ENCODE measurements at places on chromosomes 5 and 9. TPM values are rescaled to one million over a fixed set of nuclear protein-coding genes. Genes with fewer than 3 reads are reported as not detected.

RPL37 gene
- 1,651 TPM for polyA plus RNA-seq

DNA sequence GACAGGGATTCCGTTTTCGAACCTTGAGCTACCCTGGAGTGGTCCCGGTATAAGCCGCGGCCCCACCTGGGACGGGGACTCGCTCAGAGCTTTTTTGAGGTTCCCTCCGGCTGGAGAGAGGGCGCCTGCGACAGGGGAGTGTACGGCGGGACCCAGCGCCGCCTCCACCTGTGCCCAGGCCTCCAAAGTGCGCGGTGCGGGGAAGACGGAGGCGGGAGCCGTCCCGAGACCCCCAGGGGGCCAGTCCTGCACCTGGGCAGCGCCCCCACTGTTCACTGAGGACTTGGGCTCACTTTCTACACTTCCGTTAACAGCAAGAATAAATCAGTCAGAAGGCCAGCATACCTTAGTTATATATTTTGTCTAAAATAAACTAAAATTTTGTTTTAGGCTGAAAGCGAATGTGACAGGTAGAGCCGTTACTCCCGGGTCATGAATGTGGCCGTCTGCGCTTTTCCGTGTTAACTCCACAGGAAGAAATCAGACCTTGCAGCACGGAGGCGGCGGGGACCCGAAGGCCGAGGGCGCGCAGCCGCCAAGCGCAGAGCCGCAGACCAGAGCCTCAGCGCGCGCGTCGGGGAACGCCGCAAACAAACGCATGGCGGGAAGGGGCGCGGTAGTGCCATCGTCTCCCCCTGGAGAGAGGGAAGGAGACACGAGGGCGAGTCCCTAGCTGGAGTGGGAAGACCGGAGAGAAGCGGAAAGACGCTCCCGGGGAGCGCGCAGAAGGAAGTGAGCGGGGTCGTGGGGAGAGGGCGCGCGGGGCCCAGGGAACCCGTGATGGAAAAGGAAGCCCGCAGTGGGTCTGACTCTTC, 14.1 kb downstream of the TRIM7 start:
- no peak for DNase-seq

DNA sequence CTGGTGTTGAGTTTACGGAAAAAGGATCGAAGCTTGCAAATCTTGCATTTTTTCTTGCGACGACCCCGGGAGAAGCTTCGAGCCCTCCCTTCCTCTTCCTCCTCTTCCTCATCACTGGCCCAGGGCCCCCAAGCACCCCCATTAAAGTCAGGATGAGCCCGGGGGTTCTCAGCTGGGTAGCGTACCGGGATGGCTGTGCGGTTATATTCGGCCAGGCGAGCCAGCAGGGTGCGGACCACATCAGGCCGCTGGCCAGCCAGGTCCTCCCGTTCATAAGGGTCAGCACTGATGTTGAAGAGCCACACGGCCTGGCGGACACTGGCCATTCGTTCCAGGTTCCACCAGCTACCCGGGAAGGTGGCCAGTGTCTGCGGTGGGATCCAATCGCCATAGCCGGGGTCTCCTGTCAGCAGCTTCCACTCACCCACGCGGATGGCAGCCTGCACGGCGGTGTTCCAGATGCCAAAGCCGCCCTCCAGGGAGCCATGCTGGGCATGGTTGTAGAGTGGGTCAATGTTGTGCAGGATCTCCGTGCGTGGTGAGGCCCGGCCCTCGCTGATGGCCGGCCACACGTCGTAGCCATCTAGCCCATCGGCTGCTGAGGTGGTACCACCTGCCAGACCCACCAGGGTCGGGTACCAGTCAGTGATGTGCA, 5.3 kb downstream of the ARSI start:
- no peak for DNase-seq

GRCh38 chr9:38255599-38255998, 136.9 kb upstream of the ALDH1B1 start:
- no peak for DNase-seq

DNA sequence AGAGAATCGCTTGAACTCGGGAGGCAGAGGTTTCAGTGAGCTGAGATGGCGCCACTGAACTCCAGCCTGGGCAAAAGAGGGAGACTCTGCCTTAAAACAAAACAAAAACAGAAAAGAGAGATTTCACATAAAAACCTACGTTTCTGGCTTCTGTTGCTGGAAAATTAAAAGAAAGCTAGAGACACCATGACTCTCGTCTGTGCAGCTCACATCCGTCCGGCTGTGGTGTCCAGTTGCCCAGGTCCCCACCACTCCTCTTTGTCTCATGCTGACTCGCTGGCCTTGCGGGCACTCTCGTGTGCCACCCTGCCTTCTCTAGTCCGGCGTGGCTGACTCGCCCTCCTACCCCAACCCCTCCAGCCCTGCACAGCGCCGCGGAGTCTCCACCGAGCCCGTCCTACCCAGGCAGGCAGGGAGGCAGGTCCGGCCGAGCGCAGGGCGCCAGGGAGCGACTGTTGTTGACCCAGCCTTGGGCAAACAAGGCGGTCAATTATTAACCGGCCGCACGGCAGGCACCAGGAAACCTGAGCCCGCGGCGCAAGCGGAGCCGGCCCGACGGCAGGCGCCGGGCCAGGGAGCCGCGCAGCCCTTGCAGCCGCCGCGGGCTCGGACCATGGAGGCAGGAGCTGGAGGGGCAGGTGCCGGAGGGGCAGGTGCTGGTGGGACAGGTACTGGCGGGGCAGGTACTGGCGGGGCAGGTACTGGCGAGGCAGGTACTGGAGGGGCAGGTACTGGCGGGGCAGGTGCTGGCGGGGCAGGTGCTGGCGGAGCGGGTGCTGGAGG, at the start of gene PRRT1B:
TSS of gene PRRT1B (plus strand) at position 521 of the 783 bp plus-strand sequence. CDS start at position 614, 93 bp downstream.
- DNase-seq, result peak; percentile 82
